Right ventricle myocardium inferior (tissue), 1 donor: ENCODE measurements at places on chromosomes 3 and 15. TPM values are rescaled to one million over a fixed set of nuclear protein-coding genes. Genes with fewer than 3 reads are reported as not detected.

DNA sequence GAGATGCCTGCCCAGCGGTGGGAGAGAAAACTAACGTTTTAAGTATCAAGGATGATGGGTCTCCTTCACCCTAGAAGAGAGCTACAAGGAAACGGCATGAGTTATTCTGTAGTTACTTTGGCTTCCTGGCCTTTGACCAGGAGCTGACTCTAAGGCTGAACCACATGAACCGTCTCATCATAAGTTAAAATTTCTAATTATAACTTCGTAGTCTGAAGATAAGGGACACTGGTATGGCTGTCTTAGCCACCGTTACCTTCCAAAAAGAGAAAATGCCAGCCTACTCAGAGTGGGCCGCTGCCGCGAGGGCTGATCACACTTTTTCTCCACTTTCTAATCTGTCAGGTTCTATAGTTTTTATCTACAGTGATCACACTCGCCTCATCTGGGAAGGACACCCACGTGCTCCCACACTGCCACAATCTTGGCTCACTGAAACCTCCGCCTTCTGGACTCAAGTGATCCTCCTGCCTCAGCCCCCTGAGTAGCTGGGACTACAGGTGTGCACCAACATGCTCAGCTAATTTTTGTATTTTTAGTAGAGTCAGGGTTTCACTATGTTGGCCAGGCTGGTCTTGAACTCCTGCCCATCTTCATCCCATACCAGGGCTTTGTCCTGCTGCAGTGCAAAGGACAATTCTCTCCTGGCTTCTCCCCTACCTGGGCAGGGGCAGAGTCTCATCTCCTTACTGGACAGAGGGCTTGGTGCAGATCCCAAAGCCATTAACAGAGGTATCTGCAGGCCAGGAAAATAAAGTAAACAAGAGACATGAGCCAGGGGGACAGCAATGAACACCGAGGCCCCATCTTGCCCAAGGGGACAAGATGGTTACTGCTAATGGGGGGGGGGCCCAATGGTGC, 73.4 kb downstream of the RFTN1 start:
- DNase-seq: no peak

GRCh38 chr3:31322460-31322859, 210.3 kb upstream of the STT3B start:
- DNase-seq: no peak

APEH gene
- total RNA-seq: 99.5 TPM

DNA sequence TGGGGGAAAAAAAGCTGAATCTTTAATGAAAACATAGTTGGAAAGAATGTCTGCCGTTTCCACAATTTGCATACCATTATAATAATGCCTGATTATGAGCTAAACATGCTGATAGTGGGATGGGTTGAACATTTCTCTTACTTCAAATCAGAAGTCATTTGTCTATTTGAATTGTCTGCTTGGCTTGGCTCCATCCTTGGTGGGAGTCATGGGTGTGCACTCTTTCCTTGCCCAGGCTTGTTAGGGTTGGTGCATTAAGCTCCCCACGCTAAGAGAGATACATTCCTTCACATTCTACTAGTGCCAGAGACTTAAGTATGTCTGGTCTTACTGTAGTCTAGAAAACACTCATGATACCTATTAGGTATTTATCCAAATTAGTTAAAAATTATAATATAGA, 121.4 kb upstream of the RARB start:
- no peak for DNase-seq

CNTN6 gene
- not detected for total RNA-seq

GRCh38 chr15:98422130-98422478, 226.2 kb upstream of the IGF1R start:
- no peak for DNase-seq

GRCh38 chr15:100241572-100242482, 99.9 kb downstream of the ADAMTS17 start:
- no peak for DNase-seq

GRCh38 chr3:77618686-77619085, 578.8 kb downstream of the ROBO2 start:
- no peak for DNase-seq

DNA sequence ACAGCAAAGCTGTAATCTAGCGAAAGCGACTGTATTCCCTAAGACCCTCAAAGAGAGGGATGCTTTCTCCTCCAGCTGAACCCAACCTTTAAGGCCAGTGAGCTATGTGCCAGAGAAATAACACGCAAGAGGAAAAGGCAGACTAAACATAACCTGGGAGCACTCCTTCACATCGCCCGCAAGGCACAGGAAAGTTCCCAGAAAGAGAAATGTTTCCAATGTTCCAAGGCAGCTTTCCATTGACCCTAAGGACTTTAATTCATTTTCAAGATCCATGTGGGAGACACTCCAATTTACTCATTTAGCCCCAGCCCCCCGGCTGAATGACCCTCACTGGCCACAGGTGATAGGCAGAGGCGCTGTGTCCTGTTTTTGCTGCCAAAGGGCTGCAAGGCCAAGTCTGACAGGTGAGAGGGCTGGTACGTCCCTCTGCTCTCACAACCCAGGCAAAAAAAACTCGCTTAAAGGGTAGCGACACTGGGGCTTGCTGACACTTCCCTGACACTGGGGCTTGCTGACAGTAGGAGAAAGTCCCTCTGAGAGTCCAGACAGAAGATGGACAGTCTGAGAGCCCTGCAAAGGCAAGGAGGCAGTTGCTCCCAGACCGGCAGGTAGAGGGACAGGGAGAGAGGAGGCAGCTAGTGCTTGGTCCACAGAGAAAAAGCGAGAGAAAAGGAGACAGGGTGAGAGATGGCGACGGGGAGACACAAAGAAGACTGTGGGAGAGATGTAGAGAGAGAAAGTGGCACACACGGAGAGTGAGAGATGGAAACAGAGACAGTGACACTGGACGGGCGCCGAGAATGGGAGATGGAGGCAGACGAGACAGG, 702 bp downstream of the ARHGEF3 start:
- DNase-seq: no peak

DNA sequence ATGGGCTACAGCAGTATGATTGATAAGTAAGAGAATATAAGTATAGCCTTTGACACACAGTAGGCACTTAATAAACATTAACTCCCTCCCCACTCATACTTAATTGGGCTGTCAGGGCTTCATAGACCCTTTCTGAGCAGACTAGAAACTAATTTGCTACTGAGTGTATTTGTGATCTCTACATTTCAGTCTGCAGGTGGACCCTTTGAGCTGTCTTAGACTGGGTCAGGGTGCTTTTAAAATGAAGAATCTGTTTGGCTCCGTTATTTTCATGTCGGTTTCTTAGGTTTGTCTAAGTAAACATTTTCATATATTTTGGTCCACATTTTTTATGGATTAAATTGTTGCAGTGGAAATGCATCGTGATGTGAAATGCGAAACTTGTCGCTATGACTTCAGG, 50.3 kb upstream of the SELENOK start:
- no peak for DNase-seq

- no peak for DNase-seq
Measured at GRCh38 chr3:71208211-71209095, 375.1 kb downstream of the FOXP1 start.

DNA sequence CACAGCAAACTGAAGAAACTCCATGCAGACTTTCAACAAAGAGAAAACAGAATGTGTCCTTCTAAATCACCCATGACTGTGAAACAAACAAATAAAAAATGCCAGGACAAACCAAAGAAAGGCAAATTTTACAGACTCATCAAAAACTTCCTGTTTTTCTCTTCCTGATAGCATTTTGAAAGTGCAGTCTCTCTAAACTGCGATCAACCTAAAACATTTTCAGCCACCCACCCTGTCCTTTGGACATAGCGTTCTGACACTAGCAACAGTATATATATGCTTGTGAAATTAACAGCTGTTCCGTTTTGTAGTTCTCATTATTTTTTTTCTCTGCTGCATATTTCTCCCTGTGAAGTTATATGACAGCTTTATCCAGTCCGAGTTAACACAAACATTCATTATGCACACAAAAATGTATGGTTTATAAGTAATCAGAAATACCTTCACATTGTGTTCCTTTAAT, 151.7 kb downstream of the FBN1 start:
- DNase-seq: no peak

DNA sequence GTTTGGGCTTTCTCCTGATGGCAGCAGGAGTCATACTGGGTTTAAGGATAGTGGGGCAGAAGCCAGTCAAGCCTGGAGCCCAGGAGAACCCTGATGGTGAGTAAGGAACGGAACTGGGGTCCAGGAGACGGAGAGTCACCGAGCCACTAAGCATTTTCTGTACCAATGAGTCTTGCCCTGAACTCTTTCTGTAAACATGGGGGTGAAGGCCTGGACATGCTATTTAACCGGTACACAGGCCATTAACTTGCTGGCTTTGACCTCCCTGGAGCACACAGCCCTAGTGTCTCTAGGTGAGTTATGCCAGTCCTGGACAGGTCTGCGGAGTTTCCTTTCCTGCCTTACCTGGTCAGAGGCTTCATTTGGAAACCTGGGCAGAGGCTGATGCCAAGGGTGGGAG, 3.9 kb downstream of the SLC6A6 start:
- DNase-seq: no peak

ANKUB1 gene
- total RNA-seq: not detected

EPHB1 gene
- 1.4 TPM for total RNA-seq

GRCh38 chr3:94513600-94513999, 450.7 kb downstream of the NSUN3 start:
- DNase-seq: no peak

PTPN9 gene
- total RNA-seq: 9.3 TPM

DNA sequence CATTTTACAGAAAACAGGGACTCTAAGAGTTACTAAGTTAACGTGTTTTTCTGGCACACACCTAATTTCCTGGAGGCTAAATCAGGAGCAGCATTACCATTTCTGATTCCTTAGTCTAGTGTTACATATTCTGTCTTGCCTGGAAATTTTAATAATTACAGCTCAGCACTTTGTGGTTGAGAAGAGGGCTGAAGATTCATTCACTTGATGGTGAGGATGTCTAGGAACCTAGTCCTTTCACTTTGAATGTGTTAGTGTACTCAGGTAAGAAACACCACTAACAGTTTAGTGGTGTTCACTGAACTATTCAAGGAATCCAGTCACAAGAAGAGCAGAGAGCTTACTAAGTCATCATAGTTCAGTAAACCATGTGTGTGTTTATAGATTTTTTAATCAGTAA, 102.8 kb downstream of the STT3B start:
- no peak for DNase-seq

GRCh38 chr3:173556546-173556945, 159.0 kb downstream of the NLGN1 start:
- DNase-seq: no peak

- no peak for DNase-seq
Measured at GRCh38 chr15:90114451-90114901, 12.2 kb upstream of the IDH2 start.

DNA sequence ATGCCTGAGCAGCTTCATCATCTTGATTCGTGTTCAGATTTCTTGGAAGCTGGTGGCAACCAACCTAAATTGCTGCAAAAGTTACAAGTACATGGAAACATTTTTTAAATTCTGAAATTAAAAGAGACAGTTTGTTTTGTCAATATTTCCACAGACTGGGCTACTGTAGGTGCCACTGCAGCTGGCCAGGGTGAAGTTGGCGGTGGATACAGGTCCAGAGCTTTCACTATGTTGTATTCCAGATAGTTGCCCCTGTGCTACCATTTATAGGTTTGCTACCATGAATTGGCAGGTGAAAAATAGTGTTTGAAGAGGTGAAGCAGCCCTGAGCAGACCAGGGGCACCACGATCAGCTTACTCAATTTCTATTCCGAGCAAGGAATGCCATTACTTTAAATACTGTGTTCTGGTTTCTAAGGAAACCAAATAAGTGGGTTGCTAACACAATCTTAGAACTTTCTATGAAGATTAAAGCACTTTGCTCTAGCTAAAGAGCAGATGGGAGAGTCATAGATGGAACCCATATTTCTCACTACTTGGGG, 21.2 kb upstream of the SHC4 start:
- no peak for DNase-seq

ADGRG7 gene
- not detected for total RNA-seq
